ENCODE measurements at places on chromosomes 5 and 9.
A peak's percentile ranks its signal among the peaks of the same experiment; 100 is the strongest.

DNA sequence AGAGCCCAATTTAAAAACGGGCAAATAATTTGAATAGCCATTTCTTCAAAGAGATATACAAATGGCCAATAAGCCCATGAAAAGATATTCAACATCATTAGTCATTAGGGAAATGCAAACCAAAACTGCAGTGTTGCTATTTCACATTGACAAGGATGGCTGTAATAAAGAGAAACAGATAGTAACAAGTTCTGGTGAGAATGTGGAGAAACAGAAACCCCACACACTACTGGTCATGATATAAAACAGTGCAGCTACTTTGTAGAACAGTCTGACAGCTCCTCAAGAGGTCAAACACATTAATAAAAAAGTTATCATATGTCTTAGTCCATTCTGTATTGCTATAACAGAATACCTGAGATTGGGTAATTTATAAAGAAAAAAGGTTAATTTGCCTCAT lies 237.0 kb upstream of the GRAMD2B start:
- no peak for DNase-seq

DNA sequence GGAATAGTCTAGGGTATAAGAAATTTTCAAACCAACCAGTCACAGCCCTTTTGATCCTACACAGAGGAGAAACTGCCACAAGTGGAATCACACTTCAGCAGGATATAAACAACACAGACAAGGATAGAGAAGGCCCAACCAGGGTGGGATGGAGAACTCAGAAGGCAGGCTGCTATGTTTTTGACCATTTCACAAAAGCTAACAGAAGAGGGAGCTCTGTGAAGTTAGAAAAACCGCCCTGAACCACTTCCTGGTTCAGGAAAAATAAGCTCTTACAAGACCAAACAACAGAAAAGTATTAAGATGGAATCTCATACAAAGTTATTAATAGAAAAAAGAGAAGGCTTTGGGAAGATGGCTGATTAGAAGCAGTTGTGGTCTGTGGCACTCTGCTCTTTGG lies 960 bp upstream of the IFNB1 start:
- no peak for DNase-seq

DNA sequence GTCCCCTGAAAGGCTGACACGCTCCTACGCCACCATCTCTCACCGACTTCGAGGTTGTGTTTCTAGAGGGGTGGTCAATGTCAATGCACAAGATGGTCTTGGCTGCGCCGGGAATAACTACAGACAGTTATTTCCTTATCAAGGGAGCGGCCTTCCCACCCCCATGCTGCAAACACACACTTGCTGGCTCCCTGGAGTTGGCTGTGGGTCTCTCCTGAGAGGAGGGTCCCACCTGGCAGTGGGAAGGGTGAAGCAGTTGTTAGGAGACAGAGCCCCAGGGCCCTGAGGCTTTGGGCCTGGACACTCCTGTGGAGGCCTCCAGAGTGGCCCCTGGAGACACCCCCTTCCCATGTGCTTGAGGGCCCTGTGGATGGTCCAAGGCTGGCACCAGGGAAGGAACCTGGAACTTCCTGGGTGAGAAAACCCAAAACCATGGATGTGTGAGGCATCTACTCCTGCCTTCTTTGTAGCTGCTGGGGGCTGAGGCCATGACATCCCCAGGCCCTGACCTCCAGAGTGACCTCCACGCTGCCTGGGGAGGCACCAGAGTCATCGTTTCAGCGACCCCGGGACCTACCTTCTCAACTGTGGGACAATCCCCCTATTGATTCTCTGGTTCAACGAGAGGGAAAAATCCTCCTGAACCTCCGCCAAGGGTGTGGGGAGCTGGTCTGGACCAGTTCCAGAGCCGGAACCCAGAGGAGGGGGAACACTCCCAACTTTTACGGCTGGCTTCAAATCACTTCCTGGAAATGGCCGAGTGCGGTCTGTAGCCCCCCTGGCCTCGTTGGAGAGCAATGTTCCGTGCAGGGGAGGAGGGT lies 101.1 kb upstream of the COL5A1 start:
- no peak for DNase-seq

GRCh38 chr5:28310696-28311095 lies 1272.3 kb upstream of the CDH9 start:
- no peak for DNase-seq

DNA sequence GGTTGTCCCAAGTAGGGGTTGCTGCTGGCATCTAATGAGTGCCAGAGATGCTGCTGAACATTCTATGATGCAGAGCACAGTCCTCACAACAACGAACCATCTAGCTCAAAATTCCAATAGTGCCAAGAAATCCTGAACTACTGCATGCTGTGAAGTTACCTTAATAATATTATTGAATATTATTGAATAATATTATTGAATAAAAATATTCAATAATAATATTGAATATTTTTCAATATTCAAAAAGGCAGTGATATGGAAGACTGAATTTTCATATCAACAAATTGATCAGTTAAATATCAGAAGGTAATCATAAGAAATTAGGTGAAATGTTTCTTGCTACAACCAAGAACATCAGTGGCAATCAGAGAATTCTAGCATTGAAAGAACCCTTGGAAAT lies 2.8 kb downstream of the HTR4 start:
- no peak for DNase-seq

DNA sequence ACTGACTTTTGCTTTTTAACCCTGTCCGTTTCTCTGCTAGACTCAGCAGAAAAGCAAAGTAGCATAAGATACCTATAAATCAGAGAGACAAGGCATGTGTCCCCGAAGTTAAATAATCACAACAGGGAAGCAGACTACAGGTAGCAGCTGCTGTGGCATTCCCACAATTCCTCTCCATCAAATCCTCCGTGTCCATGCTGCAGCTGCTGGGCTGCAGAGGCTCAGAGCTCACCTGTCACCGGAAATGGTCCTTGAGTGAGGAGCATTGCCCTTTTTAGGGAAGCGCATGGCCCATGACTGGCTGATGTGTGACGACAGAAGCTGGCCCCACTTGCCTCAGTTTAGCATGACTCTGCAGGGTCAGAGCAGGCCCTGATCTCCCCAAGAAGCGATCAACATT lies 125.0 kb downstream of the MSX2 start:
- DNase-seq: no peak

DNA sequence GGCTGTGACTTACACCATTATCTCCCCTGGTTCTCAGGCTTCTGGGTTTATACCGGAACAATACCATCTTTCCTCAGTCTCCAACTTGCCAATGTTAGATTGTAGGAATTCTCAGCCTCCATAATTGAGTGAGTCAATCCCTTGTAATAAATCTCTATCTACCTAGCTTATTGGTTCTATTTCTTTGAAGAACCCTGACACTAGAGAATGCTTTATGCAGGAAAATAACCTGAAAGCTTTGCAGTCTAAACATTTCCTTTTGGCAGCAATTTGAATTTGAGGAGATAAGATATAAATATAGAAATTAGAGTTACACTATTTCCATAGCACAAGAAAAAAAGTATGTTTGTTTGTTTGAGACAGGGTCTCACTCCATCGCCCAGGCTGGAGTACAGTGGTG lies 278.1 kb upstream of the CDH18 start:
- DNase-seq: no peak

DNA sequence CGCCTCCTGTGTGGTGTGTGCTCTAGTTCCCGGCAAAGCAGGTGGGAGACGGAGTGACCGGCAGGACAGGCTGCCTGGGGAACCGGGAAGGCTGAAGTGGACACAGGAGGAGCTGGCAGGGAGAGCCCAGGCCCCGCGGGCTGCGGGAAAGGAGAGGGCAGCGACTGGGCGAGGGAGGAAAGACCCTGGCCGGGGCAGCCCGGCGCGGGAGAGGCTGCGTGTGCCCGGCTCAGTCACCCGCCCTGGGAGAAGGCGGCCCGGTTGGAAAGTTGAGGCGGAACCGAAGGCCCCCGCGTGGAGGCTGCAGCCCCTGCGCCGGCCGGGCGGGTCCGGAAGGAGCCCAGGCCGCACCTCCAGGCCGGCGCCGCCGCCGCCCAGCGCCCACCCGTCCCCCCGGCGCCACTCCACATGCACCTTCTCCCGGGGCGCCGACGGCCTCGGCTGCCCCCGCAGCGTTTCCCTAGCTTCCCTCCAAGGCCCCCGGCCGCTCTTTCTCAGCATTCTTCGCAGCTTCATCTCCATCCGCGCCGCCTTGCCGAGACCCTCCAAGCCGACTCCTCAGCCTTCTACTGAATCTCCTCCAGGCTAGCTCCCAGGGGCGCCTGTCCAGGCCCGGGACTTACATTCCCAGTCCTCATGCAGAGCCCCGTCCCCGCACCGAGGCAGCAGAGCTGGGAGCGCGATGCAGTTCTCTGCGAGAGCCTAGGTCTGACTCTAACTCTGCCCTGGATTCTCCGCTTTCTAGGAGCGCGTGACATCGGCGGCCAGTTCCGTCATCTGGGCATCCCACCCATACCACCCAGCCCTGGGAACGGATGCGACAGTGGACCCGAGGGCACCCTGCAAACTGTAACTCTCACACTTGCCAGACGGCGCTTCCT lies 152.0 kb downstream of the ERCC6L2 start:
- no peak for DNase-seq

GRCh38 chr5:151042453-151043093 lies 22.2 kb downstream of the GPX3 start:
- no peak for DNase-seq

DNA sequence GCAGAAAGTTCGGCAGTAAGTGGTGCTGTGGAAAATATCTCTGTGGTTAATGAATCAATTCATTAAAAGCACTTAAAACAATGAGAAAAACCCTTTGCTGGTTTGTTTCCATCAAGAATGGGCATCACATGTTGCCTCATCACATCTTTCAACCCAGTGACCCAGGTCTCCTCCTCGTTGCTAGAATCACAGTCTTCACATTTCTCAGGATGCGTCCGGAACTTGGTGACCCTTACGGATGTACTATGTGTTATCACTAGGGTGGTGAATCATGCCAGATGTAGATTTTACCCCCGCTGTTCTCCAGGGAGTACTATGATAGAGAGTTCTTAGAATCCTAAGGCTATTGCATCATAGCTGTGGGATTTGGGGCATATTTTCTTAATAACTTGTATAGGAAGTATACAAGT lies 217.9 kb upstream of the KLF4 start:
- no peak for DNase-seq

DNA sequence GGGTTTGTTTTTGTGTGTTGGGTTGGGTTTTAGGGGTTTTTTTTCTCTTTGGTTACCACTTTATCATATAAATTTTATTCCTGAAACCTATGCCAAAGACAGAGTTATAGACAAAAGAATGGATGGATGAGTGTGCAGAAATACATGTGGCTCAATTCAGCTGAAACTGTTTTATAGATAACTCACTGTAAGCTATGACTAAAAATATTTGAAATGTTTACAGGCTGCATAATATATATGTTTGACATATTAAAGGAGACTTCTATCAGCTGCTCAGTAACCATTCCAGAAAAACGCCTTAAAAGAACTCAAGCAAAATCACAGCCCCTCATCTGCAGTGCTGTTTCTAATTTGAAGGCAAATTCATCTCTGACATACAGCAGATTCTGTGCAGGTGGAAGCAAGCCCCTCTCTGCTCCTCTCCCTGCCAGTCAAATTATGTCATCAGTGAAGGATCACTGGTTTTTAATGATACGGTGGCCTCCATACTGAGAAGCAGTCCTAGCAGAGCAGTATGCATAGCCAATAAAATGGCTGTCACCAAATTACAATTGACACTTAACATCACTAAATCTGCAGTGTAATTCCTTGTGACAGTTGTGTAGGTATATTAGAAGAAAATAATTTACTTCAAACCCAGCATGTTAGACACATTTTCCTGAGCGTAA lies 301.6 kb downstream of the NR2F1-AS1 start:
- DNase-seq: no peak

DNA sequence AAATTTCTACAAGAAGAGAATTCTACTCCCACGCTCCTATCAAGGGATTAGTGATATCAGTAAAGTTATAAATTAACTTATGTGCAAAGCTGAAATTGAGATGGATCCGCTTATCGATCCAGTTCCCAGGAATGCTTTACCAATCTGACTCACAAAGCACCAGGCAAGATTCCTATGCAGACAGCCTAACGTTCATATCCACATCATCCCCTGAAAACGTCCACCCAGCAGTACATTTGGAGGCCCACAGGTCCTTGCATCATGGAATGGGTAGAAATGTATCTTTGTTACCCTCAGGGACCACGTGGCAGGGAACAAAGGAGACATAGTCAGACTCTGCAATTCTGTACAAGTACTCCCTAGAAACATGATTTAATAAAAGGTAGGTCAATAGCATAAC lies 147.4 kb downstream of the ESM1 start:
- DNase-seq: no peak

DNA sequence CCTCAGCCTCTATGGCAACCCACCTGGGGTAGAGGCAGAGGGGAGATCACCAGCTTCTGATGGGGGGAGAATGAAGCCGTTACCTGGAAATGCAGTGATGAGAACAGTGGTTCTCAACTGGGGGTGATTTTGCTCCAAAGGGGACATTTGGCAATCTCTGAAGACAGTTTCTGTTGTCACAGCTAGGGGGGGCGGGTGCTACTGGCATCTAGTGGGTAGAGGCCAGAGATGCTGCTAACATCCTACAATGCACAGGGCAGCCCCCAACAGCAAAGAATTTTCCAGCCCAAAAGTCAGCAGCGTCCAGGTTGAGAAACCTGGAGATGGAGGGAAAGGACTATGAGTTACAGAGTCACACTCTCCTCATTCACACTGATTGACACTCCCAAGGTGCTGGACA lies 84.5 kb downstream of the FGF1 start:
- no peak for DNase-seq

- no peak for DNase-seq
Measured at GRCh38 chr9:92184041-92184564, 68.9 kb upstream of the SPTLC1 start.

- no peak for DNase-seq
Measured at GRCh38 chr9:129574911-129575585, 45.9 kb downstream of the C9orf50 start.

GRCh38 chr5:179762079-179762780 lies 29.6 kb downstream of the MAML1 start:
- peak; percentile 6 for DNase-seq

DNA sequence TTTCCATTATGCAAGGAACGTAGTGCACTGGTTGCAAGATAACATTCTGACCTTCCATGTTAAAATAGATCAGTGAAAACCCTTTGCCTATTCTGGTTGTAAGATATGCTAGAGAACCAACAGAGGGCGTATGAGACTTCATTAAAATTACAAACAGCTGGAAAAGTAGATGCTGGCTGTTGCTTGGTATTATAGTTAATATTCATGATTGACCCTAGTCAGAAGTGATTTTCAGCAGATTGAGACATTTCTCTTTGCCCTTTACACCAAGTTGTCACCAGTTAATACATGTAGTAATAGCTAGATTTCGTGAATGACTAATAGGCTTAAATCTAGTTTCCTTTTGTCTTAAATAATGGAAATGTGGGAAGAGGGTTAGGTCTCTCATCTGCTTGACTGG lies 13.8 kb upstream of the FGF18 start:
- DNase-seq: no peak

GRCh38 chr5:7245121-7245651 lies 150.8 kb upstream of the ADCY2 start:
- DNase-seq: no peak

GRCh38 chr5:33379757-33380156 lies 61.0 kb upstream of the TARS1 start:
- no peak for DNase-seq

GRCh38 chr5:51194671-51195070 lies 188.6 kb upstream of the ISL1 start:
- no peak for DNase-seq

- no peak for DNase-seq
Measured at GRCh38 chr5:131959906-131960305, 14.4 kb upstream of the MEIKIN start.

GRCh38 chr9:131046581-131047202 lies 37.7 kb downstream of the LAMC3 start:
- DNase-seq: peak; percentile 25

All from activated naive CD4-positive, alpha-beta T cell (primary cell).